Thoracic aorta (tissue), 2 donors: ENCODE measurements at places on chromosomes 12 and 14. TPM values are rescaled to one million over a fixed set of nuclear protein-coding genes. Genes with fewer than 3 reads are reported as not detected.

BCL11B gene
- 6.2 TPM for total RNA-seq

SLCO1A2 gene
- not detected for total RNA-seq

ACVRL1 gene
- 90.2 TPM for total RNA-seq

MEG3 gene
- total RNA-seq = 127 TPM

SLC8A3 gene
- 0.49 TPM for total RNA-seq

SERPINA9 gene
- total RNA-seq = not detected

ANO4 gene
- not detected for total RNA-seq

DNA sequence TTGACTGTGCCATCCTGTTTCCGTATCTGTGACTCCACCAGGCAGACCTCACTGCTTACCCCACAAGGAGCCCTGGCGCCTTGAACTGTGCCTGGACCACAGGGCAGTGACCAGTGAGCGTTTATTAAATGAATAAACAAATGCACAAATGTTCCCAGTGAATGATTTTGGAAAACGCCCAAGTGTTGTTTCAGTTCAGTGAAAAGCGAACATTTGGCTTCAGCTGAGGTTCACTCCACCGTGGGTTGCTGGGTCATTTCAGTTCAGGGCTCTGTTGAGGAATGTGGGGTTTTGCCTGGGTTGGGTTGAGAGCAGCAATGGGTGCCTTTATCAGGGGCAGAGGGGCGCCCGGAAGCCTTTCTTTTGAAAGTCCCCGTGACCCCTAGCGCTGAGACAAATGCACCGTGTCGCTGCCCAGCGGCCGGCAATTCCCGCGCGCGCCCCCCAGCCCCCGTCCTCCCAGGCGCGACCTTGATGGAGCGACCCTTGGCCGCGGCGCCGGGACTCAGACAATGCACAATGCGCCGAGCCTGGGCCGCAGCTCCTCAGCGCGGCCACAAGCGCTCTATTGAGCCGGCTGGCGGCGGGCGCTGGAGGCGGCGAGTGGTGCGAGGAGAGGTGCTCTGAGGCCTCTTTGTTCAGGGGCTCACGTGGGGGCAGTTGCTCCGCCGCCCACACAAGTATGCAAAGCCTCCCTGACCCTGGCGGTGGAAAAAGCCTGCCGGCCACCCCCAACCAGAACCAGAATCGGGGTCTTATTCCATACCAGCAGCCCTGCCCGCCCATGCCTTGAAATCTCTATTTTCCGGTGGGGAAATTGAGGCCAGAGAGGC is 40.5 kb upstream of the CLMN start:
- H3K4me3 ChIP-seq = no peak overlapping the region
- H3K36me3 ChIP-seq = no peaks in the 10 kb centered on the region
- no peak overlapping the region for H3K27ac ChIP-seq
- DNase-seq = no peak
- H3K4me1 ChIP-seq = no peaks in the 10 kb centered on the region

- no peaks in the 10 kb centered on the region for H3K4me1 ChIP-seq
- peak within 1 kb of the TSS; percentile 65 for H3K4me3 ChIP-seq
These were observed at the start of gene BIN2 for GRCh38 chr12:51323966-51324895. Gene BIN2, minus strand, starts transcription at chr12:51324174. Its CDS starts 72 bp downstream, at chr12:51324102.

- H3K4me1 ChIP-seq = no peaks in the 10 kb centered on the region
- H3K27ac ChIP-seq = no peak overlapping the region
- no peaks in the 10 kb centered on the region for H3K27me3 ChIP-seq
- DNase-seq = no peak
These were observed 392.0 kb downstream of the BTG1 start for GRCh38 chr12:91753649-91754048.

GRCh38 chr12:65594409-65594808 is 229.9 kb upstream of the HMGA2 start:
- no peak overlapping the region for H3K4me3 ChIP-seq
- no peaks in the 10 kb centered on the region for H3K4me1 ChIP-seq
- no peak overlapping the region for H3K27ac ChIP-seq
- H3K36me3 ChIP-seq = no peaks in the 10 kb centered on the region
- DNase-seq = no peak

DNA sequence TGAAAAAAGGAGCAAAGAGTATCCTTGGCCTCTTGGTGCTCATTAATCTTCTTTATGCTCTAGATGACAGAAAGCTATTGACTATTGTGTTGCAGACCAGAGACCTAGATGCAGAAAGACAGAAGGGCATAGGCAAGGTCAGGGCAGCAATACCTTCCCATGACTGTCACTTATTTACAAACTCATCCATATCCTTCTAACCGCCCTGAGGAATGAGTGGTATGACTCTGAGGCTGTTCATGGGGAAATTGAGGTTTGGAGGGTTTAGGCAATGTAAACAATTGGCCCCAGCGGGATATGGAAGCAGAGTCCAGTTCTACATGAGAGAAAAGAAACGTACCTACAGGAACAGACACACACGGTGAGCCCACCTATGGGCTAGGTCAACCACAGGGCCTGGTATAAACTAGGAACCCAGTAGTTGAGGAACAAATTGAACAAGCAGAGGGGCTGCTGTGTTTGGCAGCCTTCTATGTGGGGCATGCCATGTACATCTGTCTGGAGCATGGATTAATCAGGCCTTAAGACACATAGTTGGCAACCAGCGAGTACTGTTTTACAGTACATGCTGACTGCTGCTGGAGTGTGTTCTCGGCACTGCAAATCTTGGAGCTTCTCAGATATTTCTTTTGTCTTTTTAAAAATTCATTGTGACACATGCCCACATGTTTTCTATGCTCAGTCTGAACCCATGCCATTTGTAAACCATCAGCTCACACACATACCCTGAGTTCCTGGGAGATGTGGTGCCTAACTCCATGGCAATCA is 159.7 kb upstream of the NTF3 start:
- no peaks in the 10 kb centered on the region for H3K4me1 ChIP-seq
- no peak for DNase-seq
- no peak overlapping the region for H3K27ac ChIP-seq

GRCh38 chr14:91063119-91063518 is 2.7 kb upstream of the RPS6KA5 start:
- no peaks in the 10 kb centered on the region for H3K27me3 ChIP-seq
- H3K36me3 ChIP-seq = no peaks in the 10 kb centered on the region
- DNase-seq = no peak
- H3K4me3 ChIP-seq = no peak overlapping the region

GRCh38 chr14:50213795-50214194 is 17.6 kb downstream of the SOS2 start:
- no peak overlapping the region for H3K27ac ChIP-seq
- H3K36me3 ChIP-seq = no peaks in the 10 kb centered on the region
- H3K4me1 ChIP-seq = peaks cover 28% of the 10 kb centered on the region

GRCh38 chr14:23137813-23138535 is 18.9 kb upstream of the CEBPE start:
- H3K36me3 ChIP-seq = peaks cover 30% of the 10 kb centered on the region
- no peak for DNase-seq

DNA sequence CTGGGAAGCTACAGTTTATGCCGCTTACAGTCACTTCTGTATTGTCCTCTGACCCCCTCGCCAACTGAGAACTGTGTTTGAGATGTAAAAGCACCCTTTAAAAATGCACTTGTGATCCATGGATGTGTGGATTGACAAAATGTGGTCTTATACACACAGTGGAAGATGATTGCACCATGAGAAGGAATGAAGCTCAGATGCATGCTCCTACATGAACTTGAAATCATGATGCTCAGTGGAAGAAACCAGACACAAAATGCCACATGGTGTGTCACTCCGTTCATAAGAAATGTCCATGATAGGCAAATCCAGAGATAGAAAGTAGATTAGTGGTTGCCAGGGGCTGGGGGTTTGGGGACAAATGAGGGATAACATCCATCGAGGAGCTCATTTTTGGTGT is 58.0 kb downstream of the PITPNM2 start:
- H3K27ac ChIP-seq = no peak overlapping the region
- peaks cover 59% of the 10 kb centered on the region for H3K4me1 ChIP-seq
- H3K27me3 ChIP-seq = no peaks in the 10 kb centered on the region
- no peak overlapping the region for H3K4me3 ChIP-seq

- H3K4me1 ChIP-seq = no peaks in the 10 kb centered on the region
- H3K27me3 ChIP-seq = no peaks in the 10 kb centered on the region
- H3K4me3 ChIP-seq = no peak overlapping the region
- no peak overlapping the region for H3K27ac ChIP-seq
These were observed 8.6 kb downstream of the PLEKHH1 start for GRCh38 chr14:67541448-67542387.

- no peak overlapping the region for H3K4me3 ChIP-seq
- H3K4me1 ChIP-seq = no peaks in the 10 kb centered on the region
- H3K36me3 ChIP-seq = no peaks in the 10 kb centered on the region
These were observed 194.4 kb downstream of the KIF26A start for GRCh38 chr14:104332634-104333270.

GRCh38 chr12:14614704-14615121 is 47.0 kb upstream of the PLBD1 start:
- no peak for DNase-seq
- H3K27ac ChIP-seq = no peak overlapping the region
- H3K4me3 ChIP-seq = no peak overlapping the region
- H3K4me1 ChIP-seq = peaks cover 12% of the 10 kb centered on the region
- no peaks in the 10 kb centered on the region for H3K36me3 ChIP-seq
- no peaks in the 10 kb centered on the region for H3K27me3 ChIP-seq
